ENCODE measurements at places on chromosomes 1 and 21.

DNA sequence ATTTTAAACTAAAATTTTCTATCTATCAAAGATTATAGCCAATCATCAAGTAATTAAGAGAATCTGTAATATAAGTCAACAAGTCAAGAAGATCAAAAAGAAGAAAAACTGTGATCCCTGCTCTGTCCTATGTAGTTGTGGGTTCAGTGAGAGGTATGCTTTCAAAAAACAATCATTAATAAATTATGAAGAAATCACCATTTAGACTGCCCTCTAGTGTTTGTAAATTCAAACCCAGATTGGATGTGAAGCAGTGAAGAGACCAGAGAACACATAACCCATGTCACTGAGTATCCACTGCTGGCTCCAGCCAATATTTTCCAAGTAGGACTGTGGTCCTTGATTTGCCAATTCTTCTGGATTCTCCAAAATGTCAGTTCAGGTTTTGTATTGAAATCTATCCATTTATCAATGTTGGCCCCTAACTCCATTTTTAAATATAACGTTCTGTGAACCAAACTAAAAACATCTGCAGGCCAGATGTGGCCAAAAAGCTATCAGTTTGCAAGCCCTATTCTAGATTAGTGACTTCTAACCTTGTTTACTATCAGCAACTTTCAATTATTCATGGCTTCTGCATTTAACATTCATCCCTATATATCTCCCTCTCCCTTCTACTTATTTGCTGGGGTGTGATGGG, 467.5 kb upstream of the CXADR start:
- DNase-seq: no peak

DNA sequence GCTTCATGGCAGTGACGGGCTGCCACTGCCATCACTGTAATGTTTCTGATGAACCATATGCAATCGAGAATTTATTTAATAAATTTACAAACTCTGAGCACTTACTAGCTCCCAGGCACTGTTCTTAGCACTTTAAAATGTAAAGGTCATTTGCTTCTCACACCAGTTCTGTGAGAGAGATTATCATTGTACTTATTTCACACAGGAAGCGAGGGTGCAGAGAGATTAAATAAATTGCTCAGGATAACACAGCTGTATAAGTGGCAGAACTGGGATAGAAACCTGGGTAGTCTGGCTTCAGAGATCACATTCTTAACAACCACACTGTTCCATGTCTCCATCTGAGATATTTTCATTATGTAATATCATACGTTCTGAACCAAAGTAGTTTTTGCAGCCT, 119.9 kb downstream of the MAST2 start:
- no peak for DNase-seq

GRCh38 chr1:85992791-85993190, 163.8 kb downstream of the COL24A1 start:
- DNase-seq: no peak

GRCh38 chr1:3521426-3521825, 67.0 kb downstream of the ARHGEF16 start:
- DNase-seq: no peak

DNA sequence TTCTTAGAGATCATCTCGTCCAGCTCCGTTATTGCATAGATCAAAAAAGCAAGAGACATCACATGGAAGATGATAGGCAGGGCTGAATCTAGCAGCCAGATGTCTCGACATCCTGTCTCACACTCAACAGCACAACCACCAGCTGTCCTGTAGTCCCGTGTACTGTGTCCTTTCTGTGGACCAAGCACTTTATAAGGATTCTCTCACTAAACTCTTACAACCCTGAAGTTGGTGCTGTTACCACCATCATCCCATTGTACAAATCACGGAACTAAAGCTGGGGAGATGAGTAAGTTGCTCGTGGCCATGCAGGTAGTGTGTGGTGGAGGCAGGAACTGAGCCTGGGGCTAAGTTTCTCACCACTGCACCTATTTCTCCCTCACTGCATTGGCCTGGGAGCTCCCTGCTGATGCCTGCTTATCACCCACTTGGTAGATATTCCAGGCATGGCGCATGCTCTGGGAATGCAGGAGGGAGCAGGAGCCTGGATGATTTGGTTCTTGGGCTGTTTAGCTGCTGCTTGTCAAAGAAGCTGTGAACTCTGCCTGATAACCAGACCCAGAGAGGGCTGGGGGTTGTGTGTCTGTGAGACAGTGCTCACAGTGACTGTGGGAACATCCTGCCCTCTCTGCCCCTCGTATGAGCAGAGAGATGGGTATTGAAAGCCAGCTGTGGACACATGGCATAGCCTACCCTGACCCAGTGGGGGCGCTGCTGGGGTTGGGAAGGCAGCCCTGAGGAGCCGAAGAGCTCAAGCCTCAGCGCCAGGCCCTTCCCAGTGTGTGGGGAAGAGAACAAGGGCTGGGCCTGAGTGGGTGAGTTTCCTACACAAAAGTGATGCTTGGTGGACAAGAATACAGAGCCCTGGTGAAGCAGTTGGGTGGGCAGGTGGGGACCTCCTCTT, 13.6 kb downstream of the PPFIA4 start:
- DNase-seq: no peak

- no peak for DNase-seq
Observed at GRCh38 chr1:218980881-218981280, 192.8 kb upstream of the LYPLAL1 start.

GRCh38 chr1:202374099-202374498, 25.6 kb downstream of the PPP1R12B start:
- DNase-seq: no peak

- DNase-seq: no peak
Observed at GRCh38 chr1:59688976-59689375, 125.8 kb upstream of the HOOK1 start.

- DNase-seq: no peak
Observed at GRCh38 chr1:71236503-71236902, 155.7 kb upstream of the ZRANB2 start.

DNA sequence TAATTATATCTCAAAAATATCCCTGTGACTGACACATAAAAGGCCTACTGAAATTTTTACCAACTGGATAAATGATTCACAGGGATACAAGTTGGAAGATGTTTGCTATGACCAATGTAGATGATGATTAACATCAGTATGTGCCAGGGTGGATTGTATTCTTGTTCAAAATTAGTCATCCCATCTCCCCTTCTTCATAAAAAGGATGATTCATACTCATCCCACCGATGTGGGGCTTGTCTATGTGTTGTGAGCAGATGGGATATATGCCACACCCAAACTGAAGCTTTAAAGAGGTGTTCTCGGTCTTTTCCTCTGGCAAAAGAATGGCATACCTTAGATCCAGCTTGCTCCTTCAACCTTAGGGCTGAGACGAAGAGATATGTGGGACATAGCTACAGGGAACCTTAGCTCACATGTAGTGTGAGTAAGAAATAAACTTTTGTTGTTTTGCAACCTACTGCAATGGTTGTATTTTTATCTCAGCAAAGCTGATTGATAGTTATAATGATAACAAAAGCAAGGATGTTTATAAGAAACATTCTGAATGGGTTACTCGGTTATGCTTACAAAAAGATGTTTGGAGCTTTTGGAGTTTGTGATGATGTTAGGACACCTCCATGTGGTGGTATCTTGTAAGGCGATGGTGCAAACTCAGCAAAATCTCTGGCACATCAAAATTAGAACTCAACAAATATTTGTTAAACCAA, 29.4 kb downstream of the SPATA17 start:
- DNase-seq: no peak

DNA sequence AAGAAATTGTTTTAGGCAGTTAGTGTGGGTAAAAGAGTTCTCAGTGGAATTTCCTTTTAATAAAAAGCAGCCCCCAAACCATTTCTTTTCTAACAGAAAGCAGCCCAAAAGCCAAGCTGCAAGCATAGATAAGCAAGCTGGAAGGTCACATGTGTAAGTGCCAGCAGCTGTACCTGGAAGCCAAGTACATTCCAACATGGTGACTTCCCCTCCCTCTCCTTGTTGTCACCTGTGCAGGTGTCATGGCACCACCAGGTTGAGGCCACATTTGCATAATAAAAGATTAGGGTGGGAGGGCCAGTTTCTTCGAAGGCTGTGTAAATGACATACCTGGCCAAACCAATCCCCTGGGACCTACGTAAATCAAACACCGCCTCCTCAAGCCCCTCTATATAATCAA, 240.3 kb upstream of the RAB4A start:
- no peak for DNase-seq

- DNase-seq: no peak
Observed at GRCh38 chr21:41371685-41372030, 9.8 kb downstream of the MX2 start.

DNA sequence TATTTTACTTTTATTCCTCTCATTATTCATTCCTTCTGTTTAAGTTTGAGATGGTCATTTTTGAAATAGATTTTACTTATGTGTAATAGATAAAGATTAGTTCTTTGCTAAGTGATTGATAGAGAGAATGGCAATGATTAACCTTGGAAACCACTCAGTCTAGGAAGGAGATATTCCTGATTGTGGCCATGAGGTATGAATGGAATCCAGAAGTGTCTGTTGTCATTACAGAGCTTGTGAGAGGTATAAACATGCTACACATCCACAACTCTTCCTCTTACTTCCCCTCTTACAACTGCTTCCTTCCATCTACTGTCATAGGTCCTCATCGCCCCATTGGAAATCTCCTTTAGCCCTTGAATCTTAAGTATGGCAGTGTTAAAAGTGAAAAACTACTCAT, 988.8 kb upstream of the B3GALT2 start:
- DNase-seq: no peak

DNA sequence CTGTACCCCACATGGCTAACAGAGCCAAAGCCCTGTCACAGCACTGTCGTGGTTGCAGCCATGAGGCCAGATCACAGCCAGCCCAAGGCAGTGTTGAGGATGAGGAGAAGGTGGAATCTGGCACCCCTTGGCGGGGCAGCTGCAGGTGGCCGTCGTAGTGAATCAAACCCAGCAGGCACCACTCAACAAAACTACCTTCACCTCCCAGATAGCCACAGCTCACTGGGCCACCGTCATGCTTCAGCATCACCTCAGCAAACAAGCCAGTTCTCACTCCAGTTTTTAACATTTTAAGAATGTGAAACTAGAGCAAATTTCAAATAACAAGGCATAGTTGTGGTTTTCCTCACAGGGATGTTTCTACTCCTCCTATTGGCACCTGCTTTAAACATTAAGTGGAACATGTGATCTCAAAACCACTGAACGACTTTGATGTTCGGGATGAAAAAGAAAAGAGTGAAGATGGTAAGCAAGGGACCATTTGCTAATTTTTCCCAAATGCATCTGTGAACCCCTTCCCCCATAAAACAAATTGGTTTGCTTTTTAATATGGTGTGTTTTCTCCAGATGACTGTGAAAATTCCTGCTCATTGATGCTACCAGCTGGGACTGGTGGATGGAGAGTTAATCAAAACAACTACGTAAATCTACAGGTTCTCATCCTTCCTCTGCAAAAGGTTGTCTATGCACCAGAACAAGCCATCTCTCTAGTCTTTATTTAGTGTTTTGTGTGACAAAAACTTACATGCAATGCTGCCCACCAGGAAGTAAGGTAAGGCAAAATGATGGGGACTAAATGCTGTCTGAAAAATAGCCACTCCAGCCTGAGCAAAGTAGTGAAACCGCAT, 45.5 kb downstream of the TOR1AIP2 start:
- DNase-seq: no peak

DNA sequence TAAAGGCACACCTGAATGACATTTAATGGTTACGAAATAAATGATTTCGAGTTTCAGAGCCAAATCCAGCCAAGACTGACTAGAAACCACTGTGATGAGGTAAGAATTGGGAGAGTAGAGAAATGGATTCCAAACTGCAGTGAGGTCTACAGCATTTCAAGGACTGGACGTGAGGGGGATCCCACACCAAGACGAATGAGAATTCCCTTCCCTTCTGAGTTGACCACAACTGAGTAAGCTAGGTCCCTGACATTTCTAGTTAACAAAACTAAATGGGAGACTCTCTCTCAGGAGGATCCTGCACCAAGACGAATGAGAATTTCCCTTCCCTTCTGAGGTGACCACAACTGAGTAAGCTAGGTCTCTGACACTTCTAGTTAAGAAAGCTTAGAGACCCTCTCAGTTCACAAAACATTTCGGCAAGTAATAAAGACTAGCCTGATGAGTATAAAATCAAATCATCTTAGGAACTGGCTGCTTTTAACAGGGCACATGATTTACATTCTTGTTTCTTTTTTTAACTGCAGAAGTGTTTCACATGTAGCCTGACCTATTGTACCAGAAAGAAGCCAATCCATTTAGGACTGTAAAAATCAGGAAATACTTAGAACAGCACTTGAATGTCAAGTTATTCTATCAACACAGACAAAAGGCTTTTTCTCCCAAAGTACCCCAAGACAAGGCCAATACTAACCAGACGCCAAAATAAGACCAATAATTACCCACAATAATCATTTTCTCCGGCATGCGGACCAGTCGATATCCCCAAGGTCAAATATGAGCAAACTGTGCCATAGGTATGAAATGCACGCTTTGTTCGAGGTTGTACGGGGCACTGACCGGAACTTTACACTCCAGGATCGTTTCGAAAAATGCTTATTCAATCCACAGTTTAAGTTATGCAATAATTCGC, 1.4 kb upstream of the SPATA1 start:
- DNase-seq: no peak

DNA sequence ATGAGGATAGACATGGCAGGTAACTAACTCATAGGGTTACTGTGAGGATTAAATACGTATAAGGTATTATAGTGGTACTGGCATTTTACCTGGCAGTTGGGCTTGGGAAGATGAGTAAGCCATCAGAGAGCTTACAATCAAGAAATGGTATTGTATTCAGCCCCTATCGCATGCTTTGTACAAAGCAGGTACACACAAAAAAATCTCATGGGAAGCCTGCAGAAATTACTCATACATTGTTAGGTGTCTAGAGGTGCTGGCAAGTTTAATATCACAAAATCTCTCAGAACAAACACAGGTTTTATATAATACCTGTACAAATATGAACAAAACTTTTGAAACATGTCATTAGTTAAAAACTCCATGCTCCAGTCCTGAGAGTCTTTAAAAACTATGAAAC, 71.8 kb upstream of the CNN3 start:
- DNase-seq: no peak

DNA sequence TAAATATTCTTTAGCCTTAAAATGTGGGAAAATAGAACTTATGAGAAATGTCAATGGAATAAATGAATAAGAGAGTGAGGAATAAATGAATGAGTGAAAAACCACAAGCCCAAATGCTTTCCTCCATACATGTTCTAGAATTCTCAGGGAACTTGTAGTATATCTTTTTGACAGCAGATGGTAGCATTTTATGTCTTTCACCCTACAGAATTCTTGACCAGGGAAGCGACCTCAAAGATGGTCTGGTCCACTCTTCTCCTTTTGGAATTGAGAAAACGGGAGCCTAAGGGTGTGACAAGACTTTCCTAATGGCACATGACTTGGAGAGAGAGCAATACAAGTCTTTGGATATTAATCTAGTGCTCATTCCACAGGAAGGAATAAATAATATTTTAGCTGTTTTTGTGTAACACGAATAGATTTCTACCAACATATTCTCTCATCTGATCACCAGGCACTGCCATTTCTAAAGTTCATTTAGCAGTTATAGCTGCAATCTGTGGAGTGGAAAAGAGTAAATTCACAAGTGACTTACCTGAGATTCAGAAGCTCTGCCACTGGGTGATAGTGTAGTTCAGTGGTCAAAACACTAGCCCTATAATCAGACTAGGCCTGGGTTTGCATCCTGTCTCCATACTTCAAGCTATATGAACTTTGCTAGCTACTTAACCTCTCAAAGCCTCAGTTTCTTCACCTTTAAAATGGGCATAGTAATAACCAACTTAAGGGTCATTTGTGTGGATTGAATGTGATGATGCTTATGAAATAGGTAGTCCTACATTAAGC, 15.0 kb upstream of the F5 start:
- DNase-seq: no peak

Measured in stimulated activated CD4-positive, alpha-beta T cell treated with anti-CD3 and anti-CD28 coated beads, Interleukin-1b, Interleukin-23, amount 100 ng/mL, for 1 hour (primary cell).